Transverse colon (tissue), 4 donors: ENCODE measurements at places on chromosomes 4 and X. TPM values are rescaled to one million over a fixed set of nuclear protein-coding genes. Genes with fewer than 3 reads are reported as not detected.

The FAT1 gene
- total RNA-seq, result 407 TPM

The NXF2 gene
- total RNA-seq, result not detected

The TREX2 gene
- total RNA-seq, result 2.0 TPM

The GAGE12J gene
- not detected for total RNA-seq

The JAKMIP1 gene
- 1.7 TPM for total RNA-seq

The MAGEB1 gene
- total RNA-seq, result not detected

The SPANXB1 gene
- not detected for total RNA-seq

The MID2 gene
- 6.5 TPM for total RNA-seq

The UCP1 gene
- not detected for total RNA-seq

DNA sequence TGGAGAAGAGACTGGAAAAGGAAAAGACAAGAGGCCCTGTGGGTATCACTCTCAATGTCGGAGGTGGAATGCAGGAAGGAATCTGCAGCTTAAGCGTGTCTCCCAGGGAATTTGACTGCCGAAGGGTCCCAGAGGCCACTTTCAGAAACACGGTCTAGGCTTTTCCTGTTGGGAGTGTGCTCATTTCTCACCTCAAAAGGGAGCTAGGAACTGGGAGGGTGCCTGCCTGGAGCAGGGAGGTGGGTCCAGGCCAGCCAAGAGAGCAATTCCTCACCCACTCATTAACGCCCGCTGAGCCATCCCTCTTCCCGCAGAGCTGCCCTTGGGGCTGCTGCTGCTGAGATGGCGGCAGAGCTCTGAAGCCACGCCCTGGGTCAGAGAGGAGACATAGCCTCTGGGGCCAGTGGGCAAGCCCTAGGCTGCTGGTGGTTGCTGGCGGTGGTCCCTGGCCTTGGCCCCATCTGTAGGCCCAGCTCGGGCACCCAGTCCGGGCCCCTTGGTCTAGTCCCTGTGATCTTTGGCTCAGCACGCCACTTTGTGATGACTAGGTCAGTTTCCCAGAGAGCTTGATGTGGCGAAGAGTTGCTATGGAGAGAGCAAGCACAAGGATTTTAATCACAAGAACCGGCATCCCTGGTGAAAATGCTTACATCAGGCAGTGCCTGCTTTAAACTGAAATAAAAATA is 4.1 kb downstream of the ZNF185 start:
- DNase-seq, result no peak

DNA sequence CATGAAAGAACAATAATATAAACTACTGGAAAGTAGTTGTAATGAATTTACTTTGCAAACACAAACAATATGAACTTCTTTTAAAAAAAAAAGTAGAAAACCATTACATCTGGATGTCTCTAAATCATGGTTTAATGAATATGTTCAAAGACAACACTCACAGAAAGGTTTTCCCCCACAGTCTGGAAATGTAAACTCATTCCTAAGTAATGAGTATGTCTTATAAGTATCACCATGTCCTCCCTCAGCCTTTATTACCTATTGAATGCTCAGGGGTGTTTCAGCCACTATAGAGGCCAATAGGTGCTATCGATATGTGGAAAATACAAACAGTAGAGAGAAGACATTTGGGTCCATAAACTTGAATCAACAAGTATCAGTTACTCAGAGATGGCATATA is 186.7 kb downstream of the PALLD start:
- DNase-seq, result no peak

GRCh38 chrX:74325130-74326059 is 21.4 kb downstream of the ZCCHC13 start:
- no peak for DNase-seq

DNA sequence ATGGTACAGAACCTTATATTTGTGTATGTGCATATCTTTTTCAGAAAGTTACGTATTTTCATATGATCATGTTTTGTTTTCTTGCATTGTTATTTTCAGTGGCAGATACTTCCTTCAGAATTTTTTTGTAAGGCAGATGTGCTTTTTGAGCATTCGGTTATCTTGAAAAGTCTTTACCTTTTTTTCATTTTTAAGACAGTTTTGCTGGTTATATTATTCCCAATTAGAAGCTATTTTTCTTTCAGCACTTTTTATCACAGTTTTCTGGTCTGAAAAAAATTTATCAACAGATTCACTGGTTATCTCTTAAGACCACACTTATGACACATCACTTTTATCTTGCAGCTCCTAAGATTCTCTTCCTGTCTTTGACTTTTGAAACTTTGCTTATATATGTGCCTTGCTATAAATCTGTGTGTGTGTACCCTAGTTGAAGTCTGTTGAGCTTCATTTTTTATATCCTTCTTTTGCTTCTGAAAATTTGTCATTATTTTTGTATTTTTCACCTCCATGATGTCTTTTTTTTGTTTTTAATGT is 53.1 kb downstream of the ZNF732 start:
- no peak for DNase-seq

GRCh38 chr4:127968586-127968985 is 3.4 kb downstream of the ABHD18 start:
- no peak for DNase-seq

DNA sequence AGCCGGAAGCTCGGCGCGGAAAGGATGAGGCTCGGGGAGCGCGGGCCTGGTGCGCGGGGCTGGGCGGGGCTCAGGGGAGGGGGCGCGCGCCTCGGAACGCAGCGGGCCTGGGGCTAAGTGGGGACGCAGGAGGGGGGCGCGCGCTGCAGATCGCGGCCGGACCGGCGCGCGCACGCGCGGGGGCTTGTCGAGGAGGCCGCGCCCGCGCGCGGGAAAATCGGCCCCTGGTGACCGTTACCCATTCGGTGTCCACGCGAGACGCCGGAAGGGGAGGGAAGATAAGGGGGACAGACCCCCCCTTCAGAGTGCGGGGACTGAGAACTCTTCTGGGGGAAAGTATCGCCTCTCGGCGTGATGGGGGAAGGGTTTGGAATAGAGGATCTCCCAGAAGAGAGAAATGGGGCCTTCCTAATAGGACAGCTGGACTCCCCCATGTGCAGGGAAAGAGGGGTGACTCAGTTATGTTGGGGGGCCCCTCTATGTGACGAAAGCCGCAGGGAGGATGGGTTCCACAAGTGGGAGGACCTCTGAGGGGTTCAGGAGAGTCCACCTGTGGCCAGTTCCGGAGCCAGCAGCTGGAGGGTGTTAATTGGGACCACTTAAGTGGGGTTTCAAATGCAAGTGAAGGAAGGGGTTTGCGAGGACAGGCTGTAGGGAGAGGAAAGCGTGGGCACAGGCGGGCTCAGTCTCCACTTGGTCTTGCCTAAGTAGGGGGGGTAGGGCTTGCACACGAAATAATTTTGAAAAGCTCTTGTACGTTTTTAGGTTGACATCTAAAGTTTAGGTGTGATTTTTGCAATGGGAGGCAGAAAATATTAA is 584 bp downstream of the SUV39H1 start:
- DNase-seq, result no peak

DNA sequence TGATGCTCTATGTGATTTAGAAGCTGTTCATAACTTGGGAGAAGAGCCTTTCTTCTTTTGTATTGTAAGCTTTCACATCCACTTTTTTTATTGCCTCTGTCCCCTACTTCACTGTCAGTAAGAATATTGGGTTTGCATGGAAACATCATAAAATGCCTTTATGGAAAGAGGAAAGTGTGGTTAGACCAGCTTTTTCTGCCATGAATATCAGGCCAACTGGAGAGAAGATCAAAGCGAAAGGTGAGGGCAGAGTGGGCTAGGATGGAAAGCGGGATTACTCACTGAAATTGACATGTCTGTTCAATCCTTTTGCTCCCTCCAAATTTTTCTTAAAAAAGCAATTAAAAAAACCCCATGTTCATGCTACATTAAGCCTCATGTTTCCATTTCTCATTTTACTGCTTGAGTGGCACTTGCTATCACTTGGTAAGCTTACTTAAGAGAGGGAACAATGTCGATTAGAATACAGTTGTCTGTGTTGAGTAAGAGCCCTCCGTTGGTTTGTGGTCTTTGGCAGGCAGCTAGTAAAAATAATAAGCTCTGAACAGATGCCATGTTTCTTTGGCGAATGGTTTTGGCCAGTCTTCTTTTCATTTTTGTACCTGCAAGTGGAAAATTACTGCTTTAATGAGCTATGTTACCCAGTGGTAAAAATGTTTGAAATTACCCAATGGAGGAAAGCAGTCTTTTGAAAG is 35.9 kb downstream of the SUPT20HL1 start:
- DNase-seq, result no peak

- peak; percentile 22 for DNase-seq
Measured at GRCh38 chr4:40238700-40239548, 42.1 kb downstream of the RHOH start.

GRCh38 chrX:23749129-23749528 is 6.1 kb upstream of the ACOT9 start:
- no peak for DNase-seq

DNA sequence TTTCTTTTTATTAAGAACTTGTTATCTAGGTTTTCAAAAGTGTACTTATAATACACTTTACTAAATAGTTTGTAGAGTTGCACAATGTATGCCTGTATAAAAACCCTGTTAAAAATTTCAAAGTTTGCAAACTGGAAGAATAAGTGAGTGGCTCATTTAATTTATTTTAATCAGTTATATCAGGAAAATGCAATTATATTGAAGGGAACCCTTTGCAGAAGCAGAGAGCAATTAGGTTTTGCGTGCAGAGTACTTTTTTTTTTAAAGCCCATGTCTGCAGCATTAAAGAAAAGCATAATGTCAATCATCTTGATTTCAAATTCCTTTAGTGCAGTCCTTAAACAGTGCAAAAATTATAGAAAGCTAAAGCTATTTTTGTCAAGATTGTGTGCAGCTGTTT is 271.3 kb upstream of the LDB2 start:
- DNase-seq, result no peak

DNA sequence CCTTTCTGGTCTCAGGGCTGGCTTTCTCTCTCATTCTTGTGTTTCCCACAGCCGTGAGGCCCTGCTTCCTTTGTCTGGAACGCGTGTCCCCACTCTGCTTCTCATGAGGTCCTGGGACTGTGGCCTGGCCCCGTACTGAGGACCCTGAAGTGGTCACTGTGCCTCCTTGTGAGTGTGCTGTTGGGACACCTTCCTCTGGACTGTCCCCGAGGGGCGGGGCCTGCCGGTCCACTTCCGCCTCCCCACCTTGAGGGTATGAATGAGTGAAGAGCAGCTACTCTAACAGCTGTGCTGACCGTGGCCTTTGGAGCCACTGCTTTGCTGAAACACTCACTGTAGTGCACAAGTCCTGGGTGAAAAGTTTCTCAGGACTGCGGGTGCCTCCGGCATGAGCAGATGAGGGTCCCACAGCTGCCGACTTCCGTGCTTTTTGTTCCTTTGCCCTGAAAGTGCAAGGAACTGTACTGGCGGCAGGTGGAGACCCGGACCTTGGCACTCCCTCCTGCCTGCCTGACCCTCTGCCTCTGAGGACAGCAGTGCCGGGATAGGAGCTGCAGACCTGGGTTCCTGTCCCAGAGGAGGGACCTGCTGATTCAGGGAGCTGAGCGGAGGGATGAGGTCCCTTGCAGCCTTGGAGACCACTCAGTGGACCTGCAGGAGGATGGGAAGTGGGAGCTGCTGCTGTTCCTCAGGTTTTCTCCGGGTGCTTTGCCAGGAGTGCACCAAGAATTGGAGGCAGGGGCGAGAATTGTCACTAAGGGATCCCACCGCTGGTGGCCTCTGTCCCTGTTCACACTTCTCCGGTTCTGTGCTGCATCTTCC is 38.0 kb downstream of the HTT-AS start:
- no peak for DNase-seq

DNA sequence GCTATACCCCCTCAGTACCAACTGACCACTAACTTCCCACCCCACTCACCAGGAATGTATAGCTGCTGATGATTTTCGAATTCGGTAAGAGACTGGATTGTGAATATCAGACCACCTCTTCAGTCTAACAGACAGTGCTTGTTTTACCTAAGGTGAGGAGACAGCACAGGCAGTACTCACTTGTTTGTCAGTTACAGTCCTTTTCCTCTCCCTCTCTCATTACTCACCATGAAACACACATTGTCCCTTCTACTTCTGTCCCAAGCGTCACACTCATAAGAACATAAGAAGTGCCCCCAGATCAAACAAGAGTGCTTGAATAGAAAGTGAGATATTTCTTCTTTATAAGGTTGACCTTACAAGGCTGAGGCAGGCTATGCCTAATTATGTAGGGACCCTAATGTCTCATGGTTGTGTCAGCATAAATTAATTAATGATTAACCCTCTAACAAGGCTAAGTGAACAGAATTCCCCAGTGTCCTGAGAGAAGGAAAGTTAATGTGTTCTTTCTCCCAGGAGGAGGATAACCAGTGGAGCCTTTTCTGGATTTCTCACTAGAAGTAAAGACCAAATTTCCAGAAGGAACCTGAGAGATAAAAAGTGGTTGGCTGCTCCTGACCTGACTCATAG is 32.2 kb downstream of the ZCCHC12 start:
- DNase-seq, result no peak

DNA sequence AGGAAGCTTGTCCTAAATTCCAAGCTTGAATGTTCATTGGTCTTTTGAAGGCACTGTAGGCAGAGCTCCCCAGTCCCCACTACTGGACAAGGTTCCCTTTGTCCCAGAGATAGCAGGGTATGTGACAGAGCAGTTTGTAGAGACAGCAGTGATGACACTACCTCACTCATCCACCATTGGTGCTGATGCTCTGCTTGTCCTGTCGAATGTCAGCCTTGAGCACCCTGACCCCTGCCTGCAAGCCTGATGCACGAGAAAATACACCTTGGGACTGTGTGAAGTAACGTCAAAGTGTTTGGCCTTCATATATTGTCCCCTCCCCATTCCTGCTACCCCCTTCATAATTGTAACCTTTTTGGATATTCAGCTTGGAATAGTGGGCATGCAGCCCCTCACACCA is 188.9 kb upstream of the EOLA2 start:
- no peak for DNase-seq

GRCh38 chrX:129540722-129541184 is 694 bp downstream of the OCRL start:
- peak; percentile 66 for DNase-seq

DNA sequence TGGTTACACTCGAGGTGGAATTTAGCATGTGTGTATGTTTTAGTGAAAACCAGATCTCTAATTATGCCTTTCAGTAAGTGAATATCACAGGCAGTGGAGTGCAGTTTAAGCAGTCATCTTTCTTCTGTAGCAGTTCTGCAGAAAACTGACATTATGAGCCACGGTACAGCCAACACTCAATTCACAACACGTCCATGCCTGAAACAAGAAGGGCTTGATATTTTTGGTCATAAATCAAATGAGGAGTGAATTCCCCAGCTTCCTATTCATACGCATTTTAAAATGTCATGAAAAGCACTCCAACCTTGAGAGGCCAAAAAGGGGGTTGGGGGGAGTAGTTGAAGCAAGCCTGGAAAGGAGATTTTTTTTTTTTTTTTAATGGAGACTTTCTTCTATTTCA is 316.7 kb downstream of the ARHGAP10 start:
- DNase-seq, result no peak

DNA sequence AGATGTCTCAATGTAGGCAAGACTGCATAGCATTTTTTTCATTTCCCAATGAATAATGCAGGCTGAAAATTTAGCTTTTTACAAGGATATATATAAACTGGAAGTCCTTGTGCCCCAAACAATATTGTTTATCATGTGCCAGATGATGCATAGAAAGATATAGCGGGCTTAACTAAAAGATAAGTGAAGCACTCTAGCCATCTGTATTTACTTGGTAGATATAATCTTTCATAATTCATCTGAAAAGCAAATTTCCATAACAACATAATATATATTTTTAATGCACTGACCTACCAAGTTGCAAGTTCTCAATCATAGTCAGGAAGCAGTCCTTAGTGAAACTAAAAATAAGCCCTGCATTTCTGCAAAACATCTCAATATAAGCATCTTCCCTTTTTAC is 653.3 kb downstream of the NLGN4X start:
- no peak for DNase-seq

GRCh38 chr4:14284578-14284977 is 657.1 kb upstream of the BOD1L1 start:
- no peak for DNase-seq
